ENCODE measurements at places on chromosomes 4 and X.

DNA sequence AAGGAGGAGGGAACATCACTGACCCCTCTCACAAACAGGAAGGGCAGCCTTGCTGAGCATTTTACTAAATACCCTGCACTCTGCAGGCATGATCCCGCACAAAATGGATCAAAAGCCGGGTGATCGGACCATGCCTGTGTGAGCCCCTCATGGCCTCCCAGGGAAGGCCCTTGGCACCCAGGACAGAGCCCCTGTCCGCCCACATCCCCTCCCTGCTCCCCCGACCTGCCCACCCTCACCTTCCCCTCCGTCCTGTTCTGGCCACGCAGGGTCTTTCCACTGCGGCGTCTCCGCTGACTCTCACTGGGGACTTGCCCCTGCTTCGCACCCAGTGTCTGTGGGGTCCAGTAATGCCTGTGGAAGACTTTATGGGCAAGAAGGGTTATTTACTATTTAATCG, 105.0 kb downstream of the HMX1 start:
- no peak for DNase-seq

DNA sequence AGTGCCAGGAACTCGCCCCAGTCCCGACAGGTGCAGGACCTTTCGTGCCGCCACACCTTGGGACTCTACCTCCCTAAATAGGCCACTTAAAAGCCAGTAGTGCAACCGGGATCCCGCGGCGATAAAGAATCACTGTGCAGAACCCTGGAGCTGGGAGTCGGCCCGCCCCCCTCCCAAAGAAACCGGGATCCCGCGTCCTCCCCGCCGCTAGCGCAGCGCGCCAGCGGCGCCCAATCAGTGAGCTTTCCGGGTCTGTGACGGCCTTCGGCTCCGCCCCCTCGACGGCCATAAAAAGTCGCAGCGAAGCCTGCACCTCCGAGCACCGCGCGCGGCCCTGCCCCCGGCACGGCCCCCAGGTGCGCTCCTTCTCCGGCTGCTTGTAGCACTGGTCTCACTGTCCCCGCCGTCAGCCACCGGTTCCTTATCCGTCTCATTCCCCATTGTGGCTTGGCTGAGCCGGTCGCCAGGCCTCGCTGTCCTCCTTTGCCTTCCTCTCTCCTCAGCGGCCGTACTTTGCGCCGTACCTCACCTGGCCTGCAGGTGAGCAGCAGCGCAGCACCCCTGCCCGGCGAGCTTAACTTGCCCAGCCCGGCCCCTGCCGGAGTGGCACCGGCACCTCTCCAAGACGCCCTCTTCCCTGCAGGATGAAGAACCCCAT, at the start of gene LRAT:
TSS of gene LRAT (plus strand) at position 318 of the 658 bp plus-strand sequence. CDS start at position 645, 327 bp downstream.
- DNase-seq: peak; percentile 6

DNA sequence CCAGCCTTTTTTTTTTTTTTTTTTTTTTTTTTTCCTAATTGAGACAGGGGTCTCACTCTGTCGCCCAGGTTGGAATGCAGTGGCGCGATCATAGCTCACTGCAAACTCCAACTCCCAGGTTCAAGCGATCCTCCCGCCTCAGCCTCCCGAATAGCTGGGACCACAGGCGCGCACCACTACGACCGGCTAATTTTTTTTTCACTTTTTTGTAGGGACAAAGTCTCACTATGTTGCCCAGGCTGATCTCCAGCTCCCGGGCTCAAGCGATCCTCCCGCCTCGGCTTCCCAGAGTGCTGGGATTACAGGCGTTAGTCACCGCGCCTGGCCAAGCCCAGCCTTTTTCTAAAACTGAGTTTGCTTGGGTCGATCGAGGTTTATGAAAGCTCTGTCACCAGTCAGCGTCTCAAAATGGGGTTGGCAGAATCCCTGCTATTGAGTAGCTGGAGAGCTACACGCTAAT, 1.3 kb upstream of the OTUD5 start:
- DNase-seq: no peak

- DNase-seq: no peak
These were observed 234.8 kb downstream of the IL15 start for GRCh38 chr4:141871086-141871770.

DNA sequence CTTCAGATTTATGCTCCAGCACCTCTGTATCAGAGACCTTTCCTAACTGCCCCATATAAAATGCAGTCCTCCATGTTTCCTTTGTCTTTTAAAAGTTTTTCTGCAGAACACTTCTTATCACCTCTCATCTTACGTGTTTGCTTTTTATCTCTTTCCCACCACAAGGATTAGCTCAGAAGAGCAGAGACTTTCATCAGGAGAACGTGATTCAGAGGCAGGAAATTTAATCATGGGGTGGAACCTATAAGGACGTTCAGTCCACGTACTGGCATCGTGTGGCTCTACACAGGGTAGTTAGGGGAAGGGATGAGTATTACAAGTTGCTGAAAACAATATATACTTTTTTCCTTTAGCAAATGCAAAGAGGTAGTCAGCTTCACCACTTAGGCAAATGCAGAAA, 98.7 kb downstream of the SORBS2 start:
- no peak for DNase-seq

DNA sequence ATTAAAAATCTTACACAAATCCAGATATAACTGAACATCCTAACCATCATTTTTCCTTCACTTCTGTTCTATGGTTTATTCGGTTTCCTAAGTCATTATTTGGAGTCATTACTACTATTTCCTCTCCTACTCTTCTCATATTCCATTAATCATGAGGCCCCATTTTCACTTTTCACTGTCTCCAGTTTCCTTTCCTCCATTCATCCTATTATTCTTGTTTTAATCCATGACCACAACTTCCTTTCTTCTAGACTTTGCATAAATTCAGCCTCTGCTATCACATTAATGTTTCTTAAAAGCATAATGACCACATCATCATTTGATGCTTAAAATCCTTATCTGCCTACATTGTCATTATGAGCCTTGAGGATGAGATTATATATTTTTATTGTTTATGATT, 555.0 kb upstream of the NDST4 start:
- no peak for DNase-seq

DNA sequence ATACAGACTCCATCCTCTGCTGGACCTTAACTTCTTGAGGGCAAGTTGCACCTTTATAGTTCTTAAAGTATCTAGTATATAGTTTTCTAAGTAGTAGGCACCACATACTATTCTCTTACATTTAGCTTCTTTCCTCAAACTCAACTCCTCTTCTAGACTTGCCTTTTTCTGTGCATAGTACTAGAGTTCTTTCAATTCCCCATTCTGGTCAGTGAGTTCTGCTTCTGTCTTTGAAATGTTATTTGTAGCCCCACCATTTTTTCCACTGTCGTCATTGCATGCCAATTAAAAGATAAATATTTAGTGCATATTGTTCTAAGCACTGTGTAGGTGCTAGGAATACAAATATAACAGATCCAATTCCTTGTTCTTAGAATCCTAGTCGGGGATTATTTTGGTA, 31.6 kb downstream of the CDKL5 start:
- DNase-seq: no peak
